ENCODE measurements at places on chromosomes 5 and 9. TPM values are rescaled to one million over a fixed set of nuclear protein-coding genes. Genes with fewer than 3 reads are reported as not detected.
A peak's percentile ranks its signal among the peaks of the same experiment; 100 is the strongest.

DNA sequence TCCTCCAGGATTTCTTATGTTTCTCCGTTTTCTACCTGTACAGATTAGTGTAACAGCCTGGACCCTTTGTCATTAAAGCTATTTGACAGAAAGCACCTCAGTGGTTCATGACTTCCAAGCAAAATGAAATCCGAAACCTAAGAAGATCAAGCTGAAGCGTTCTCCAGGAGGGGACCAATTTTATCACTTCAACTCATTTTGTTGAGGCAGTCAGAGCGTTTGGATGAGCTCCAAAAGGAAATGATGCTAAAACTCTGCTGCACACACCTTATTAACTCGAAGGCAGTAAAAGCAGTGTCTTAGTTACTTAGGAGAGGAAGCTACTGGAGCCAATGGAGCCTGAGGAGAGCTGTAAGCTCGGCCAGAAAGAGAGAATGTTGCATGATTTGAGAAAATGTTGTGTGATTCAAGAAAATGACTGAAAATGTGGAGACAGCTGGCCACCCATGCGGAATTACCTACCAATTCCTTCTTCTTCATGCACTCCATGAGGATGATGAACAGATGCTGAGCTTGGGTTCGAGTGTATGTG lies 346.7 kb upstream of the KLF9 start:
- no peak overlapping the region for H3K4me3 ChIP-seq
- H3K36me3 ChIP-seq = no peaks in the 10 kb centered on the region
- H3K27me3 ChIP-seq = no peaks in the 10 kb centered on the region
- DNase-seq = no peak

DNA sequence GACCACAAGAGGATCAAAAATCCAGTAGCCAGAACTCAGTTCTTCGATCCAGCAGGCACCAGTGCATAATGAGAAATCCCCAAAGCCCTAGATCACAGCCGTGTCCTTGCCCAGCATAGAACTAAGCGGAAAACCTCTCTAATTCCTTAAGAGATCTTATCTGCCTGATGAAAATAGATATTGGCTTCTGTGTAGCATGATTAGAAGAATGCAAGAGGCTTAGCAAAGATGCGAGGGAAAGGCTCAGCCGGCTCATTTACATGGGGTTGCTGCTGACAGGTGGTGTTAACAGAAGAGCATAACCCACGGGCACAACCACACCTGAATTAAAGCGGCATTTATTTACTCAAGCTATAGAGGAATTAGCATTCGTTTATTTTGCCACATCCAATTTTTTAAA lies 400.0 kb upstream of the ADAMTS16 start:
- H3K27ac ChIP-seq = no peak overlapping the region
- DNase-seq = no peak
- no peaks in the 10 kb centered on the region for H3K27me3 ChIP-seq
- H3K36me3 ChIP-seq = no peaks in the 10 kb centered on the region
- H3K4me3 ChIP-seq = no peak overlapping the region

DNA sequence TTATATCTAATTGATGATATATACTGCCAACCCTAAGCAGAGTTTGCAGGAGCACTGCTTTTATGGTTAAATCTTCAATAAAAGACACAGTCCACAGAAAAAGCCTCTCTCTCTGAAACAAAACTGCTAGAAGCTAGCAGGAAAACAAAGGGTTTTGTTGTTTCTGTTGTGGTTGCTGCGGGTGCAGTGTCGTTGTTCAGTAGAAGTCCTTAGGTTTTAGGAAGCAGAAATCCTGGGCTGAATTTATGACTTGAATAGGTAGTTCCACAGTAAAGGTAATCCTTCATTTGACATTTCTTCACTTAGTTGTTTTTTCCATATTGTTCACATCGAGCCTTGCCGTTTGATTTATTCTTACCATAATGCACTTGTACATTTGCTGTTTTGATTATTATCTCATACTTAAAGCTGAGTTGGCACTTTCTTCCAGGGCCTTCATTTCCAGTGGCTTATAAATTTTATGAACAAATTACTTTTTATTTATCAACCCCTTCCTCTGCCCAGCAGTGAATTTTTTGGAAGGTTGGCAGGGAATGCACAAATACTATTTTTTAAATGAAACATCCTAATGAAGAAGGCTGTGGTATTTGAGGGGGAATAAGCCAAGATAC lies 209.6 kb upstream of the SLC30A5 start:
- peak; percentile 75 for DNase-seq
- no peaks in the 10 kb centered on the region for H3K36me3 ChIP-seq
- peaks cover 10% of the 10 kb centered on the region for H3K4me1 ChIP-seq
- no peak overlapping the region for H3K27ac ChIP-seq
- peak overlapping the region; percentile 13 for H3K4me3 ChIP-seq

GRCh38 chr5:13919786-13920185 lies 24.7 kb downstream of the DNAH5 start:
- DNase-seq = no peak
- no peaks in the 10 kb centered on the region for H3K27me3 ChIP-seq
- no peaks in the 10 kb centered on the region for H3K4me1 ChIP-seq
- no peak overlapping the region for H3K27ac ChIP-seq
- H3K4me3 ChIP-seq = no peak overlapping the region

- H3K4me3 ChIP-seq = no peak overlapping the region
- no peaks in the 10 kb centered on the region for H3K4me1 ChIP-seq
- no peak overlapping the region for H3K27ac ChIP-seq
- H3K27me3 ChIP-seq = no peaks in the 10 kb centered on the region
These were observed 24.9 kb downstream of the PITX1 start for GRCh38 chr5:135008981-135009735.

DNA sequence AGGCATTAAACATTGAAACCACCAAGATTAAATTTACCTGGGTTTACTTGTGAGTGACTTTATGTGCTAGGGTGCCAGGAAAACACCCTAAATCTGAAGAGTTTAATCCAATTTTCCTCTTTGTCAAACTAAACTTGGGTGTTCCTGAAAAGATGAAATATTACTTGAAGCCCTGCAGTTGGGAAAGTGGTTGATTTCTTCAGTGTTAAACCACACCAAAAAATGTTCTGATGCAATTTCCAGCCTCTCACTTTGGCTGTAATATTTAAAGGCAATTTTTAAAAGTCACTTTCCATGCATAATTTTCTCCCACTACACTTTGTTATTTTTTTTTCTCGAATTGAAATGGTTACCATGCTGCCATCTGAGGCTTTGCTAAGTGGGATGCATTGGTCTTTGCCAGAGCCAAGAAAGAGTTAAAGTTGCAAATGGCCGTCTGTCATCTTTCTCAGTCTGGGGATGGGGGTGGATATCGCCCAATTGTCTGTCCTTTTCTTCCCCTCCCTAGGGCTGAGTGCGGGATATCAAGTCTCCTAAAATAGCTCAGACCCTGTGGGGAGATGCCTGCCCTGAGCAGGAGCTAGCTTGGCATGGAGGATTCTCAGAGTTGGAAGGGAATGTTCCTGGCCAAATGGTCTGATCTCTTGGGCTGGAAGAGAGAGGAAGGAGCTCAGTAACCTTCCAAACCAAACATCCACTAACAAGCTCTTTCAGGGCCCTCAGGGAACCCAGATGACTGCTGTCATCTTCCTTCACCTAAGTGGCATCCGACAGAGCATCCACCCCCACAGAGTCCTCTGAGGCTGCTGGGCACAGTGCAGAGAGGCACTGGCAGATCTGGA lies 13.6 kb upstream of the SHB start:
- no peak overlapping the region for H3K27ac ChIP-seq
- H3K36me3 ChIP-seq = no peaks in the 10 kb centered on the region

- peaks cover 24% of the 10 kb centered on the region for H3K27me3 ChIP-seq
- H3K4me1 ChIP-seq = peaks cover 20% of the 10 kb centered on the region
- H3K4me3 ChIP-seq = peak overlapping the region; percentile 62
- no peak for DNase-seq
- H3K36me3 ChIP-seq = no peaks in the 10 kb centered on the region
- no peak overlapping the region for H3K27ac ChIP-seq
These were observed 1.1 kb upstream of the SPRY4 start for GRCh38 chr5:142325725-142326479.

DNA sequence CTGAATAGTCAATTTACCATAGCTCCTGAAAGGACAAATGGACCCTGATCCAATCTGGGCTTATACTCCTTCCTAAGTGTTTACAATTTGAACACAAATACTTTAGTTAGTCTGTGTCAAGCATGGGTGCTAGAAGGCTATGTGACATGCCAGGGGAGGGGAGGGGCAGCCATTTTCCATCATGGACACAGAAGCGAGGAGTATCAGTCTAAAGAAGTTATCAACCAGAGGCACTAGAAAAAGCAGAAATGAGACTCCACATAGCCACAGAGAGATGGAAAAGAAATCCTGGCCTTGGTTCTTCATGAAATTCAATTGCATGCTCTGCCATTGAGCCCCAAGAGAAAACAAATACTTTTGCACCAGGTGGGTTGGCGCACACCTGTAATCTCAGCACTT lies 61.8 kb downstream of the NR6A1 start:
- H3K4me3 ChIP-seq = no peak overlapping the region
- H3K27ac ChIP-seq = no peak overlapping the region
- no peak for DNase-seq
- H3K4me1 ChIP-seq = no peaks in the 10 kb centered on the region
- no peaks in the 10 kb centered on the region for H3K27me3 ChIP-seq

- no peaks in the 10 kb centered on the region for H3K4me1 ChIP-seq
- no peak overlapping the region for H3K4me3 ChIP-seq
- no peak for DNase-seq
- H3K27me3 ChIP-seq = no peaks in the 10 kb centered on the region
These were observed 22.4 kb upstream of the NREP start for GRCh38 chr5:111779260-111779921.

- no peak for DNase-seq
- H3K4me1 ChIP-seq = no peaks in the 10 kb centered on the region
- no peaks in the 10 kb centered on the region for H3K36me3 ChIP-seq
- H3K27ac ChIP-seq = no peak overlapping the region
These were observed 107.3 kb downstream of the ZNF608 start for GRCh38 chr5:124639095-124639665.

- no peak overlapping the region for H3K27ac ChIP-seq
- H3K27me3 ChIP-seq = peaks cover 3% of the 10 kb centered on the region
- no peak overlapping the region for H3K4me3 ChIP-seq
- DNase-seq = no peak
- no peaks in the 10 kb centered on the region for H3K36me3 ChIP-seq
- no peaks in the 10 kb centered on the region for H3K4me1 ChIP-seq
These were observed 398 bp upstream of the BASP1 start for GRCh38 chr5:17216974-17217492.

- no peak overlapping the region for H3K27ac ChIP-seq
- H3K27me3 ChIP-seq = no peaks in the 10 kb centered on the region
- no peaks in the 10 kb centered on the region for H3K36me3 ChIP-seq
- no peaks in the 10 kb centered on the region for H3K4me1 ChIP-seq
- no peak for DNase-seq
These were observed 22.8 kb upstream of the LPCAT1 start for GRCh38 chr5:1546556-1546955.

DNA sequence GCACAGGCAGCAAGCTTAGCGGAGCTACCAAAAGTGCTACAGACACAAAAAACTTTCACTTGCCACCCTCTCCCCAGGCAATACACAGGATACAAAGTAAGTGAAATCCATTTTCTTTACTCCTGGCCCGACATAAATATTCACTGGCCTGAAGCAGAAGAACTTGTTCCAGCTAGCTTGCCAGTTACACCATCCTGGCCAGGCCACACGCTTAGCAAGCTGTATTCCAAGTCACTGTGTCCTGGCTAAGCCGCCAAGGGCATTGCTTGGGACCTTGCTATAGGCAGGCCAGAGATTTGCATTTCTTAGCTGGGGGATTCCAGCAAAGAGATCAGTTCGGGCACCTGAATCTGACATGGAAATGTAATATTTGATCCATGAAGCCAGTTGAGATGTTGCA lies 71.0 kb upstream of the SLC1A3 start:
- H3K4me1 ChIP-seq = no peaks in the 10 kb centered on the region
- no peaks in the 10 kb centered on the region for H3K27me3 ChIP-seq
- H3K36me3 ChIP-seq = no peaks in the 10 kb centered on the region
- H3K4me3 ChIP-seq = no peak overlapping the region
- DNase-seq = no peak

DNA sequence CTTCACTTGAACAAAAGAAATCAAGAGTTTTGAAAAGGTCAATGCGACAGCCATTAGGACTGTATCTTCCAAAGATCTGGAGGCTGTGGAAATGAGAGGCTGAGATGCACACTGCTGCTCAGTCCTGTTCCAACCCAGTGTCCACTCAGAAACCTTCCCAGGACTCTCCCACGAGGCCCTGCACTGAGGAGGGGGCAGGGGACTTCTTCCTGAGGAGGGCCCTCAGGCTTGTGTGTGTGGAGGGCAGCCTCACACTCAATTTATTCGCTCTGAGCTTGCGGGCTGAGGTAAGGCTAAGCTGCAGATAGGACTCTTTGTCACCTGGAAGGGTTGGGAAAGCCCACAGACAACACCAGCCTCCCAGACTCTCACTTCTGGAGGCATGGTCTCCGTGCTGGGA lies 69.6 kb upstream of the ROR2 start:
- H3K4me1 ChIP-seq = no peaks in the 10 kb centered on the region
- H3K36me3 ChIP-seq = no peaks in the 10 kb centered on the region
- no peaks in the 10 kb centered on the region for H3K27me3 ChIP-seq
- DNase-seq = no peak
- no peak overlapping the region for H3K27ac ChIP-seq

DNA sequence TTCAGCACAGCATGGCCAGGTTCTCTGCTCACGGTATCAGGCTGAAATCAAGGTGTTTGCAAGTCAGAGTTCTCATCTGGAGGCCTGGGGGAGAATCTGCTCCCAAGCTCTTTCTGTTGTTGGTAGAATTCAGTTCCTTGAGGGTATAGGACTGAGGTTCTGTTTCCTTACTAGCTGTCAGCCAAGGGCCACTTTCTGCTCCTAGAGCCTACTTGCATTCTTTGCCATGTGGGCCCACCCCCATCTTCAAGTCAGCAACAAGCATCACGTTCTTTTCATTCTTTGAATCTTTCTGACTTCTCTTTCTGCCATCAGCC lies 7.4 kb upstream of the CDC42SE2 start:
- H3K4me3 ChIP-seq = peak overlapping the region; percentile 39
- H3K4me1 ChIP-seq = peaks cover 59% of the 10 kb centered on the region
- H3K27me3 ChIP-seq = no peaks in the 10 kb centered on the region
- H3K36me3 ChIP-seq = no peaks in the 10 kb centered on the region

DNA sequence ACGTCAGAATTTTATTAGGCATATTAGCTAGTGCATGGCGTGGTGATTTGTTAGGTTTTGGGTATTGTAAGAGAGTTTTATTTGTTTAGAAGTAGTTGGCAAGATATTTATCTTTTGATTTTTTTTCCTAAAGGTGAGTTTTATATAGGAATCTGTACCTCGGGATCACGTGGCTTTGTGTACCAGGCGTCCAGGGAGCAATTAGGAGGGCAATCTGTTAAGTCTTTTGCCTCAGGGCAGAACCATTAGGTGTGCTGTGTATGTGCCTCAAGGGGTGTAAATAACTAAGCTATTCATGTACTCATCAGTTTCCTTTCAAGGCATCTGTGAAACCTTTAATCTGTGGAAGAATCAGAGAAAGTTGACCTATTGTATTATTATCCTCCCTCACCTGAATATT lies 39.4 kb downstream of the ZSWIM6 start:
- H3K4me3 ChIP-seq = no peak overlapping the region
- H3K27ac ChIP-seq = no peak overlapping the region
- no peaks in the 10 kb centered on the region for H3K27me3 ChIP-seq
- no peak for DNase-seq
- no peaks in the 10 kb centered on the region for H3K36me3 ChIP-seq

The MAMDC4 gene
- 6.5 TPM for total RNA-seq

The ITK gene
- 481 TPM for total RNA-seq

The CD72 gene
- total RNA-seq = 8.7 TPM

The BRD3OS gene
- 18.4 TPM for total RNA-seq

The GMCL2 gene
- total RNA-seq = not detected

The CDKN2A gene
- not detected for total RNA-seq

The DDX4 gene
- total RNA-seq = not detected

The TAF1L gene
- total RNA-seq = 0.05 TPM

Data from naive thymus-derived CD4-positive, alpha-beta T cell (primary cell).